ENCODE measurements at places on chromosomes 1 and 21.

DNA sequence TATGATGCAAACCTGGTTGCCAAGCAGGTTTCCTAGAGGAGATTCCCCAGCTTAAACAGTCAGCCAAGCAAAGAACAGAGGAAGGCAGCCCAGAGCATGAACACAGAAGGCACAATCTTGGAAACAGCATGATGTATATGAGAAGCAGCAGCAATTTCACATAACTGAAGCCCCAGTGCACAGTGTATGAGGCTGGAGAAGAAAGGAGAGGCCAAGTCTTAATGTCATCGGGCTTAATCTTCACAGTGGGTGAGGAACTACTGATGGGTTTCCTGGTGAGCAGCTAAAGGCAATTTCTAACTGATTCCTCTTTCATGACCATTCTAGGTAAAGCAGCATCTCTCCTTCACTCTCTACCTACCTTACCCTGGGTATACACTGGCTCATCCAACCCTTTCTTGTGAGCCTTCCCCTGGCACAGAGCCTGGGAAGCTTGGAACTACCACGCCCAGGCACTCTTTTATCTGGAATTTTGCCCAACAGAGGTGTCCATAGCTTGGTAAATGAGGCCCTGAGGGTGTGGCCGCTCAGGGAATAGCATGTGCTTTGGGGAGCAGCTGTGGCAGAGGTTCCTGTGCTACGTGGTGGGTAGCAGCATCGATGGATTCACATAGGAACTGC is 22.0 kb downstream of the FYB2 start:
- H3K4me1 ChIP-seq = no peaks in the 10 kb centered on the region
- H3K4me3 ChIP-seq = no peak overlapping the region
- peaks cover 2% of the 10 kb centered on the region for H3K27me3 ChIP-seq

DNA sequence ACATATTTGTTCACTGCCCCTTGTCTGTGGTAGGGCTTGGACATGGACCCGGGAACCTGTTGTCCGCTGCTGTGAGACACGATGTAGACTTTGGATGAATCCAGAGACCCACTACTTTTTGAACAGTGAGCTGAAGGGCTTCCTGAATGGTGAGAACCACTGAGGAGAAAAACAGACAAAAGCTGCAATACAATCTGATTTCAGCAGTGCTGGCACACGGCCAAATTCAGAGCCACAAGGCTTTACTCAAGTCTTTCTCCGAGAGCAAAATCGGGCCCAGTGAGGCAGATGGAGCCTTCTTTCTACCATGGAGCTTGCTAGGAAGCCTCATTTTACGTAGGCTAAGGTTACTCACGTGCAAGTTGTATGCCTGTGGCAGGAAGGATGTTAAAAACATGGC is 197.6 kb downstream of the SIPA1L2 start:
- H3K4me1 ChIP-seq = no peaks in the 10 kb centered on the region
- no peak overlapping the region for H3K27ac ChIP-seq
- no peak for DNase-seq
- no peaks in the 10 kb centered on the region for H3K27me3 ChIP-seq
- no peak overlapping the region for H3K4me3 ChIP-seq

GRCh38 chr1:184943998-184944397 is 30.3 kb downstream of the NIBAN1 start:
- no peak for DNase-seq
- H3K4me1 ChIP-seq = peaks cover 28% of the 10 kb centered on the region
- no peak overlapping the region for H3K4me3 ChIP-seq

GRCh38 chr1:171507435-171507834 is 22.1 kb downstream of the PRRC2C start:
- peaks cover 1% of the 10 kb centered on the region for H3K36me3 ChIP-seq
- peaks cover 21% of the 10 kb centered on the region for H3K4me1 ChIP-seq
- H3K27ac ChIP-seq = no peak overlapping the region
- DNase-seq = no peak
- no peaks in the 10 kb centered on the region for H3K27me3 ChIP-seq

- H3K4me3 ChIP-seq = no peak overlapping the region
- DNase-seq = peak; percentile 45
- H3K27me3 ChIP-seq = no peaks in the 10 kb centered on the region
- peaks cover 11% of the 10 kb centered on the region for H3K4me1 ChIP-seq
- peak overlapping the region; percentile 18 for H3K27ac ChIP-seq
These were observed 84.4 kb upstream of the CXADR start for GRCh38 chr21:17428484-17428869.

DNA sequence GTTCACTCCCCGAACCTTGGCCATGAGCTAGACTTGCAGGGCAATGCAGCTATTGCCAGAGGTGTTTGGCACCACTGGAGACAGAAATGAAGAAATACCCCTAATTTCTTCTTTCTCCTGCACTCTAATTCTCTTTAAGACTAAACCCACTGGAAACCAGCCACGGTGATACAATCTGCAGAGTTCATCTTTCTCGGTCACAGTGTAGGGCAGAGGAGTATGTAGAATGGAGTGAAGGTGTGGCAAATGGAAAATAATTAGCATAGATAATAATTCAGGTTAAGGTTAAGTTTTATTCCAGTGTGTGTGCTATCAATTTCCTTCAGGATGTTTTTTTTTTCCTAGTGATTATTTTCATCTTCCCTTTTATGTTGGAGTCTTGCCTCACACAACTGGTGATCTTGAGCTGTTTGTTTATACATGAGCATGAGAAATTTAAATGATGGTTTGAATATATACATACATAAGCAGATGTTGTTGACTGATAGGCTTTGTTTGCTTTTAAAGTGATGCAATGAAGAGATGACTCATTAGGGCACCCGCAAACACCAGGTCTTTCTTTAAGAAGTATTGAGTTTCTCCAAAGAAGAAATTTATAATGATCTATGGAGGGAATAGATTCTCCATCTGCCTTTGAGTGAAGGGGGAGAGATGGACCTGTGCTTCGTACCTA is 81.9 kb downstream of the SPATA17 start:
- no peaks in the 10 kb centered on the region for H3K4me1 ChIP-seq
- H3K27ac ChIP-seq = no peak overlapping the region
- no peak overlapping the region for H3K4me3 ChIP-seq
- H3K27me3 ChIP-seq = no peaks in the 10 kb centered on the region

DNA sequence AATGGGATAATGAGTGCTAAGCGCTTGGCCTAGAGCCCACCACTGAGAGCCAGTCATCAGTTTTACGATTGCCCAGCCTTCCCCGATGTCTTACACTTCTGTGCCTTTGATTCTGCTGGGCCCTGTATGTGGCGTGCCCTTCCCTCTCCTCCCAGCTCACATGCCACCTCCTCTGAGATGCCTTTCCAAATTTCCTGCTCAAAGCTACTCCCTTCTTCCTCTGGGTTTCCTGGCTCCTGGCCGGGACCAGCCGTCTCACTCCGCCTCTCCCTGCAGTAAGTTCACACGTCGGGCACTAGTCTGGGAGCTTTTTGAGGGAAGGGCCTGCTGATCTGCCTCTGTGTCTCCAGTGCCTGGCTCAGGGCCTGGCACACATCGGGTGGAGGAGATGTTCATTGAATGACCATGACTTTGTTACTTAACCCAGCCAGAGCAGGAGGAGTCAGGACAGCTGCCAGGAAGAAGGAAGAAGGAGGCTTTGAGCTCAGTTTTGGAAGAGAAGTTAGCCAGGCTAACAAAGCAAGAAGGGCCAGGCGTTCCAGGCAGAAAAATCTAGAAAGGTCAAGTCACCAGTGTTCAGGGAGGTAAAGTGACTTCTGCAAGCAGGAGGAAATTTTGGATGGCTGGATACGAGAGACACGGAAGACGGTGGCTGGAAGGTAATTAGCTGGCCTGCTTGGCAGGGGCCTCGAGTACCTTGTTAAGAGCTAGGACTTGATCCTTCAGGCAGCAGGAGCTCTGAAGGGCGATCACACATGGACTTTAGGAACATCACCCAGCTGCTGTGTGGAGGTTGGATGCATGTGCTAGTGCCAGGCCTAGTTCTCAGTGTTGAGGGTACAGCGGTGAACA is 63.6 kb downstream of the EPHB2 start:
- no peak for DNase-seq
- no peaks in the 10 kb centered on the region for H3K4me1 ChIP-seq
- no peak overlapping the region for H3K27ac ChIP-seq
- peaks cover 5% of the 10 kb centered on the region for H3K27me3 ChIP-seq

- no peaks in the 10 kb centered on the region for H3K4me1 ChIP-seq
- no peak for DNase-seq
- H3K36me3 ChIP-seq = no peaks in the 10 kb centered on the region
- peaks cover 1% of the 10 kb centered on the region for H3K27me3 ChIP-seq
These were observed at the start of gene S100A8 for GRCh38 chr1:153390938-153391710. S100A8 (minus strand) TSS chr1:153391073; CDS start chr1:153390535, 538 bp downstream.

DNA sequence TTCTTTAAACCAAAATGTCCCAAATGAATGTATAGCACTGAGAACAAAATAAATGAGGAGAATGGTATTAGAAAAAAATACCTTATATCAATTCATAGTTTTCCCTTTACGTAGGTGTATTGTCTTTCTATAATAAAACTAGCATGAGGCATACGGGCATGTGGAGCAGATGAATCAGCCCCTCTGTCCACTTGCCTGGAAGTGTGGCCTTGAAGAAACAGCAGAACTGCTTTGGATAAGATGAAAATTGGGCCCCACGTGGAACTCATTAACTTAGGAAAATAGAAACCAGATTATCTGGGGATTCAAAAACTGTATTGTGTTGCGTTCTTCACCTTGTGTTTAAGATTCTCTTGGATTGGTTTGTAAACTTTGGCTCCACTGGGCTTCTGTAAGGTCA is 356.8 kb upstream of the B3GALT2 start:
- H3K36me3 ChIP-seq = no peaks in the 10 kb centered on the region
- no peak for DNase-seq
- H3K4me1 ChIP-seq = peaks cover 22% of the 10 kb centered on the region

DNA sequence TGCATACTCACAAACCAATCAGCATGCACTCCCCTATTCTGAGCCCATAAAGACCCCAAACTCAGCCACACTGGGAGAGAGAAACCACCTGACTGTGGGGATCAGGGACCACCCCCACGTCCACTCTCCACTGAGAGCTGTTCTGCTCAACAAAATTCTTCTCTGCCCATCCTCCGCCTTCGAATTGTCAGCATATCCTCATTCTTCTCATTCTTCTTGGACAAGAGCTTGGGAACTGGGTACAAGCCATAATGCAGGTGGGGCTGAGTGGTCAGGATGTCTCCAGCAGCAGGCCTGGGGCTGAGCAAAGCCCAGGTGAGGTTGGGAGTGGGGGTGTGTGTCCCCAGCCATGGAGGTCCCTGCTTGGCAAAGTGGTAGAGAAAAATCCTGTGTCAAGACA is 34.6 kb upstream of the IFNGR2 start:
- H3K27me3 ChIP-seq = no peaks in the 10 kb centered on the region
- peaks cover 7% of the 10 kb centered on the region for H3K4me1 ChIP-seq
- H3K27ac ChIP-seq = no peak overlapping the region
- no peak for DNase-seq
- no peak overlapping the region for H3K4me3 ChIP-seq

GRCh38 chr1:89665941-89666340 is 33.0 kb downstream of the LRRC8C start:
- peaks cover 28% of the 10 kb centered on the region for H3K4me1 ChIP-seq
- H3K27me3 ChIP-seq = no peaks in the 10 kb centered on the region
- H3K4me3 ChIP-seq = no peak overlapping the region
- no peak overlapping the region for H3K27ac ChIP-seq

DNA sequence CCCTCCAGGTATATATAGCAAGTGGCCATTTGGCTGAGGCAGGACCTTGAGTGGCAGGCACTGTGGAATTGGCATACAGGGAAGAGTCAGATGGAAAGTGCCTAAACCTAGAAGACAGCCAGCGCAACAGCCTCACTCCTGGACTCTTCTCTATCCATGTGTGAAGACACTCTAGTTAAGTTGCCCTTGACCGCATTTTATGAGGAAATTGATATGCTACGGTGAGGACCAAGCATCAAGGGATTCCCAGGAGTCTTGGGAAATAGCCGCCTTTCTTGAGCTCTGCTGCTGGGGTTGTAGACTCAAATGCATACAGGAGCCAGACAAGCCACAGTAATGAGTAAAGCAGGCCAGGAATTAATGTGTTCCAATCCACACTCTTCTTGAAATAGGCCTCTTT is 145.9 kb upstream of the KAZN start:
- no peak overlapping the region for H3K4me3 ChIP-seq
- DNase-seq = no peak
- no peaks in the 10 kb centered on the region for H3K27me3 ChIP-seq
- H3K36me3 ChIP-seq = no peaks in the 10 kb centered on the region

DNA sequence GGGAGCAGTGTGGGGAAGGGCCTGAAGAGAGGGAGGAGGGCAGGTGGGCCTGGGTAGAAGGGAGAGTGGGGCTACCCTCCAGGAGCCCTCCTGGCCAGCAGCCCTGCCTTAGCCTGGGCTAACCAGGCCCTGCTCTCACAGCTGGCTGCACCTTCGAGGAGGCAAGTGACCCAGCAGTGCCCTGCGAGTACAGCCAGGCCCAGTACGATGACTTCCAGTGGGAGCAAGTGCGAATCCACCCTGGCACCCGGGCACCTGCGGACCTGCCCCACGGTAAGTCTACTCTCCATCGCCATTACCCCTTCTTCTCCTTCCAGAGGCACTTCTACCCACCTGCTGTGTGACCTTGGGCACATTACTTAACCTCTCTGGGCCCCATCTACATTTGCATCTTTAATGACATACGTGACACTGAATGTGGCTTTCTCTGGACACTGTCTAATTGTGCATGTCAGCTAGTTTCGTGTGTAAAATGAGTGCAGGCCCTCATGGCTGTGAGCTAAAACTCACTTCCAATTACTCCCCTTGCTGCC is 18.9 kb downstream of the PTPRU start:
- H3K4me1 ChIP-seq = no peaks in the 10 kb centered on the region
- H3K27ac ChIP-seq = no peak overlapping the region
- no peak overlapping the region for H3K4me3 ChIP-seq
- no peak for DNase-seq

DNA sequence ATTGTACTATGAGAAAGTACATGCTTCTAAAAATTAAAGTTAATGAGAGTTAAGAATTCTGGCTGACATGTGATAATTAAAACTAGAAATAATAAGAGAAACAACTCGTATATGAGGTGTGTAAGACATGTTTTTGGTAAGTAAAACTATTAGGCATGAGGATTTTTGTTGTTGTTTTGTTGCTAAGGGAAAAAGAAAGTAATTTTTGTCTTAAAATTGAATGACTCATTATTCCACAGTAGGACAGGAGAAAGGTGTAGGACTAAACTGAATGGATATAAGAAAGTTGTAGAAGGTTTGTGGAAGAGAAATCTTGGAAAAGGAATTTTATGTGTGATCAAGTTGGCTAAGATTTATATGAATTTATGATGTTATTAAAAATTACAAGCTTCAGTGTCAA is 54.8 kb downstream of the TBX19 start:
- no peak overlapping the region for H3K27ac ChIP-seq
- no peak for DNase-seq
- H3K4me3 ChIP-seq = no peak overlapping the region

DNA sequence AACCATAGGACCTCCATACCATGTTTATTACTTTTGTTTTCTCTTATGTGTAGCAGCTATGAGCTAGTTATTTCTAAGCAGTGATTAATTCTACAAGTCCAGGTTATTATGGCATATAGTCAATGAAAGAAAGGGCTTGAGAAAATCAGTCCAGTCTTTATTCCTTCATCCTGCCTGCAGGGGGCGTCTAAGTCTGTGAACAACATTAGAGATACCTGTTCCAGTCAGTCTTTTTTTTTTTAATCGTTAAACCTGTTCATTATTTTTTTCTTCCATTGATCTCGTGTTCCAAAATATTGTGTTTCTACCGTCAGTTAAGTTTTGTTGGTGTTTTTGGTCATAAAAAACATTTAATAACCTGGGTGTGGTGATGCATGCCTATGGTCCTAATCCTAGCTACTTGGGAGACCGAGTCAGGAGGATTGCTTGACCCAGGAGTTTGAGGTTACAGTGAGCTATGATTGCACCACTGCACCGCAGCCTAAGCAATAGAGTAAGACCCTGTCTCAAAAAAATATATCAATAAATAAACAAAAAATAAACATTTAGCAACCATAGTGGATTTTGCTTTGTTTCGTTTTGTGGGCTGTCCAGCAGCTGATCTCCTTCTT is 29.4 kb upstream of the CD2 start:
- H3K4me3 ChIP-seq = no peak overlapping the region
- H3K27me3 ChIP-seq = no peaks in the 10 kb centered on the region
- no peaks in the 10 kb centered on the region for H3K4me1 ChIP-seq
- H3K36me3 ChIP-seq = no peaks in the 10 kb centered on the region
- no peak for DNase-seq
- no peak overlapping the region for H3K27ac ChIP-seq
